ENCODE measurements at places on chromosomes 11 and 22. TPM values are rescaled to one million over a fixed set of nuclear protein-coding genes. Genes with fewer than 3 reads are reported as not detected.

The OR51I1 gene
- not detected for polyA plus RNA-seq

The TRIM64C gene
- polyA plus RNA-seq: not detected

The RSF1 gene
- 8.4 TPM for polyA plus RNA-seq

The ACR gene
- 0.34 TPM for polyA plus RNA-seq

The SNX32 gene
- 0.23 TPM for polyA plus RNA-seq

The MUC6 gene
- polyA plus RNA-seq: 155 TPM

The MAJIN gene
- 0.19 TPM for polyA plus RNA-seq

The PTGDR2 gene
- polyA plus RNA-seq: 5.7 TPM

The ADM2 gene
- polyA plus RNA-seq: 4.8 TPM

The CARD18 gene
- not detected for polyA plus RNA-seq

The GSTP1 gene
- polyA plus RNA-seq: 310 TPM

The NRXN2 gene
- 0.89 TPM for polyA plus RNA-seq

The MS4A6E gene
- not detected for polyA plus RNA-seq

The PANX3 gene
- polyA plus RNA-seq: not detected

The FAM180B gene
- polyA plus RNA-seq: not detected

The ST14 gene
- polyA plus RNA-seq: 43.8 TPM

The ARHGAP20 gene
- polyA plus RNA-seq: 0.23 TPM

The MUC2 gene
- 0.04 TPM for polyA plus RNA-seq

The DGCR6 gene
- polyA plus RNA-seq: 2.6 TPM

The CDCA5 gene
- polyA plus RNA-seq: 0.27 TPM

The LMO2 gene
- polyA plus RNA-seq: 24.3 TPM

The GGT5 gene
- polyA plus RNA-seq: 15.9 TPM

The RTCB gene
- 15.1 TPM for polyA plus RNA-seq

The CALCB gene
- polyA plus RNA-seq: 1.2 TPM

The C22orf15 gene
- polyA plus RNA-seq: not detected

The PRAME gene
- not detected for polyA plus RNA-seq
